AG10803 (cell line): ENCODE measurements at places on chromosomes 16 and 17.
A peak's percentile ranks its signal among the peaks of the same experiment; 100 is the strongest.

- no peak for DNase-seq
These were observed 7.5 kb upstream of the RASD1 start for GRCh38 chr17:17503566-17504130.

DNA sequence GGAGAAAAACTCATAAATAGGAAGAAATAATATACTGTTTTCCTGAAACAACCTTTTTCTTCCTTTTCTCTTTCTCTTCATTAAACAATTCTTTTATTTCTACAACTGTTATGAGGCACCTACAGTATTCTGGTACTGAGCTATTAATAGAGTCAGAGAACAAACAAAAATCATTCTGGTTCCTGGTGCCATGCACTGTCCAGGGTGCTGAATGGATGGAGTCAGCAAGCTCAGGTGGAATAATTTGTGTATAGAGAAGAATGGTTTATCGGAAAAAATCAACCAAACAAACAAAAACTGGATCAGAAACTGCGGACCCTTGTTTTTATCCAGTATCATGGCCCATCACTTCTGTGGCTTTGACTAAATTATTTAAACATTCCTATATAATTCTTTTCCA is 430.3 kb upstream of the GOT2 start:
- DNase-seq: no peak

- DNase-seq: no peak
These were observed 43.6 kb upstream of the CACNG5 start for GRCh38 chr17:66791347-66791746.

- peak; percentile 6 for DNase-seq
These were observed 378.7 kb upstream of the ZFHX3 start for GRCh38 chr16:73426433-73427160.

GRCh38 chr17:78186692-78187595 is at the start of the genes AFMID and TK1:
Gene AFMID, plus strand, starts transcription at chr17:78187362. Its CDS starts 9 bp downstream, at chr17:78187371.
Gene TK1, minus strand, starts transcription at chr17:78187052. Its CDS starts 58 bp downstream, at chr17:78186994.
- peak; percentile 93 for DNase-seq

DNA sequence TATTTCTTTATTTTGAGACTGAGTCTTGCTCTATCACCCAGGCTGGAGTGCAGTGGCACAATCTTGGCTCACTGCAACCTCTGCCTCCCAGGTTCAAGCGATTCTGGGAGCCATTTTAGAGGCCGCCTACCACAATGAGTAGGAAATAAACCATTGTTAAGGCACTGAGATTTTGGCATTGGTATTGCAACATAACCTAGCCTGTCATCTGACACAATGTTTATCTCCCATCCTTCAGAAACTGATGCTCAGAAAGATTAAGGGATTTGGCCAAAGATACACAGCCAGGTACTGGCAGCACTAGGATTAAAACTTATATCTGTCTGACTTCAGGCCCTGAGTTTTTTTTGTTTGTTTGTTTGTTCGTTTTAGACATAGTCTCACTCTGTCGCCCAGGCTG is 8.0 kb upstream of the COPS3 start:
- DNase-seq: no peak

DNA sequence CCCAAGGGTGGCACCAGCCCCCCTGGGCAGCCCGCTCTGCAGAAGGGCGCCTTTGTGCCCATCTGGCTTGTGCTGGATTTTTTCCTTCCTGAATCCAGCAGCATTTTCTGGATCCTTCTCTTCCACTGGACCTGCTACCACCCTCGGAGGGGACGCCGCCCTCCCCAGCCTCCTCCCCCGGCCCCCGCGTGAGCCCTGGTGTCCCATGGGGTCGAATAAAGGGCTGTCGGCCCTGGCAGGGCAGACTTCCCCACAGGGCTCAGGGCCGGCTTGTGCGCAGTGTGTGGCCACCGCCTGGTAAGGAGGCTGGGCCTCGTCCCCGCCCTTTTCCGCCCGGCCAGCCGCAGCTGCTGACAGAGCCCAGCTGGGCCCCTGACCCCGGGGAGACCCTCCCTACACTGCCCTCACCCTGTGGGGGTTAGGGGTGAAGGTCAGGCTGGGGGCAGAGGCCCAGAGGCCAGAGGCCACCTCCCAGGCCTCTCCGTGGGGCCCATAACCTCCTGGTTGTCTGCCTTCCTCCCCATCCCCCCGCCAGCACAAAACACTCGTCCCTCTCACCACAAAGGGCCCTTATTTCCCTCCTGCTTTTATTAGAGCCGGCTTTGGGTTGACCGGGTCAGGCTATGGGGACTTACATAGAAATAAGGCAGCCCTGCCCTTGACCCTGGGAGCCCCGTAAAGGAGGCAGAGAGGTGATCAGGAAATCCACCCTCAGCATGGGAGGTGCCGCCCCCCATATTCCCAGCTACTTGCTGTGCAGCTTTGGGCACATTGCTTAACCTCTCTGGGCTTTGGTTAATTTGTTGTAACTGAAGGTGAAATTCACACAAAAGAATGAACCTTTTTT is 179.3 kb upstream of the CIBAR2 start:
- no peak for DNase-seq

GRCh38 chr17:74303305-74303704 is 22.7 kb upstream of the KIF19 start:
- no peak for DNase-seq

GRCh38 chr17:78716814-78717393 is 65.2 kb downstream of the CYTH1 start:
- DNase-seq: peak; percentile 49

DNA sequence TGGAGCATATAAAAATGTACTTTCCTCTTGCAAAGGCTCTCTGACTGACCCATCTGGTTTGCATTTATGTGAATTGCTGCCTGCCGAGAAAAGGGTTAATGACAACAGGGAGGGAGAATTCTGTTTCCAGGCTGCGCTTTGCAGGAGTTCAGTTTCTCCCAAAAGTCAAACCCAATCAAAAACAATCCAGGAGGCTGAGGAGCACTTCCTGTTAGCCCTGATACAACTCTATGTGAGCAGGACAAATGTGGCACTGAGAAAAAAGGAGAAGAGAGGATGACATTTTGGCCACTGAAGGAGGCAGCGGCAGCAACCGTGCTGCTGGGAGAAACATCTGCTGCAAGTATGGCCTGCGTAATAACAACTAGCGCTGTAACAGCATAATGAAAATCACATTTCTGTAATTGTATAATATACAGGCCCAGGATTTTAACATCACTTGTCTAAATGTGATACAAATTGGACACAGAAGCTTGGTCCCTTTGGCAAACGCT is 26.8 kb upstream of the ELAC2 start:
- peak; percentile 62 for DNase-seq

GRCh38 chr17:40854175-40854814 is 12.7 kb downstream of the KRT12 start:
- peak; percentile 89 for DNase-seq

- DNase-seq: peak; percentile 9
These were observed 101.8 kb downstream of the ABCA8 start for GRCh38 chr17:68853439-68853838.

DNA sequence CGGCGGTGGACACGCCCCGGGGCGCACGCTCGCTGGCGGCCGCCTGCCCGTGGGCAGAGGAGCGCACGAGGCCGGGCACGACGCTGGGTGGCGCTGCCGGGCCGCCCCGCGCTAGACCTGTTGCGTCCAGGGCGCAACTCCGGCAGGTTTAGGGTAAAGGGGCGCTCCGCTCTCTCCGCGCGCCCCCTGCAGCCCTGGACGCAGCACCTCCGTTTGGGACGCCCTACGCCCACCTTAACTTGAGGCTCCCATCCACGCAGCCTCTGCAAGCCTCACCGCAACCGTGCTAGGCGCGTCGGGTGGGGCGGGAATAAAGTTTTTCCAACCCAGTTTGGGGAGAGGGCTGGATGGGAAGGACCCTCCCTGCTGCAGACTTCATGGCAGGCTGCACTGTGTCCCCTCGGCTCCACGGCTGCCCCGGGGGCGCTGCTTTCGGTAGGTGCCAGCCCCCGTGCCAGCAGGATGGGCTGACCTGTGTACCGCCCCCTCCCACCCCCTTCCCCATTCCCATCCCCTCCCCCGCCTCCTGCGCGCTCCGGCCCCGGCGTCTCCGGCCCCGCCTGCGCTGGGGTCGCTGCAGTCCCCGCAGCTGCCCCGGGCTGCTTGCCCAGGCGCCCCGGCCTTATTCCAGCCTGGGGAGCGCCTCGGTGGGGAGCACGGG is at the start of gene SYT17:
Gene SYT17, plus strand, starts transcription at position 531 of the 661 bp plus-strand sequence. CDS start 407 bp downstream, outside the sequence.
- DNase-seq: peak; percentile 27

DNA sequence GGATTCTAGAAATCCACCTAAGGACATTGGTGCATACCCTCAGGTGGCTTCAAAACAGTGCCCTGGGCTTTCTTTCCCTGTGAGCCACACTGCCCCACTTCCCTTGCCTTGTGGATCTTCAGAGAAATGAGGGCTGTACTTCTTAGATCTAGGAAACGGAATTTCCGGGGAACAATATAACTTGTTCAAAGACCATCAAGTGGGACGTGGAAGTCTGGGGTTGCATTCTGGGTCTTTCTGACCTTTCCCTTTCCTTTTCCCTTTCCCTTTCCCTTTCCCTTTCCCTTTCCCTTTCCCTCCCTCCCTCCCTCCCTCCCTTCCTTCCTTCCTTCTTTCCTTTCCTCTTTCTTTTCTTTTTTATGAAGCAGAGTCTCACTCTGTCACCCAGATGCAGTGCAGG is 97.1 kb upstream of the SALL1 start:
- DNase-seq: no peak

- peak; percentile 98 for DNase-seq
These were observed 122.6 kb upstream of the FOXF1 start for GRCh38 chr16:86387468-86388440.

GRCh38 chr17:28230011-28230410 is 89.0 kb upstream of the TMEM97 start:
- no peak for DNase-seq
